ENCODE measurements at places on chromosomes 5 and 9.

DNA sequence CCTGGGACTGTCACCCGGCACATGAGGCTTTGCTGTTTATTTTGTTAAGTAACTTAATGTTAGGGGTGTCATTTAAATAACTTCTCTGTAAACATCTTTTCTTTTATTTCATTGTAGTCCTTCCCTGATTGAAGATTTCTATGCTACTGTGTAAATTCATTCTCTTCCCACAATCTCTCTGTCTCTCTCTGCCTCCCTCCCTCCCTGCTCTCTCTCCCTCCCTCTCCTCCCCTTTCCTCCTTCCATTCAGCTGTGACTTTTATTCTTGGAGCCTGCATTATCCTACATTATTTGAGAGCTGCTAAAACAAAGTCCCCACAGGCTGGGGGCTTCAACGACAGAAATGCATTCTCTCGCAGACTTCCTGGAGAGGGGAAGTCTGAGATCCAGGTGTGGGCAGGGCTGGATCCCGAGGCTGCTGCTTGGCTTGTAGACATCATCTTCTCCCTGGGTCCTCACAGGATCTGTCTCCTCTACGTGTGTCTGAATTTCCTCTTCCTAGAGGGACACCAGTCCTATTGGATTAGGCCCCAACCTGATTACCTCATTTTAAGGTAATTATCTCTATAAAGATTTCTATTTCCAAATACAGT, 18.4 kb downstream of the UBE2QL1 start:
- DNase-seq, result no peak

DNA sequence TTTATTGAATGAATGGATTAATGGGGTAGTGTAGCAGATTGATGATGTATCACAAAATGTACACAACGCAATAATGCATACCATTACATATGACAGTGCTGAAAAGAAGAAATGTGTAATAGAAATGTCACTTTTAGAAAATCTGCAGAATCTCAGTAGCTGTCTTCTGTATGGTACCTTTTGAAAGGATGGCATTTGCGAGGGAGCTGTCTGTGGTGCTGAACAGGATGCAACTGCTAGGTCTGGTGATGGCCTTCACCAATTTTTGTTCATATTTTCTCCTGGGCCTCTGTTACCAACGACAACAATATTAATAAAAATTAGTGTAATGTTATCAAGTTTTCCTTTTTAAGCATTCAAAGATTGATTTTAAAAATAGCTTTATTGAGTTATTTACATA, 36.2 kb upstream of the OTULIN start:
- peak; percentile 66 for DNase-seq

- peak; percentile 77 for DNase-seq
Observed at GRCh38 chr5:148760945-148761638, 65.3 kb upstream of the ADRB2 start.

DNA sequence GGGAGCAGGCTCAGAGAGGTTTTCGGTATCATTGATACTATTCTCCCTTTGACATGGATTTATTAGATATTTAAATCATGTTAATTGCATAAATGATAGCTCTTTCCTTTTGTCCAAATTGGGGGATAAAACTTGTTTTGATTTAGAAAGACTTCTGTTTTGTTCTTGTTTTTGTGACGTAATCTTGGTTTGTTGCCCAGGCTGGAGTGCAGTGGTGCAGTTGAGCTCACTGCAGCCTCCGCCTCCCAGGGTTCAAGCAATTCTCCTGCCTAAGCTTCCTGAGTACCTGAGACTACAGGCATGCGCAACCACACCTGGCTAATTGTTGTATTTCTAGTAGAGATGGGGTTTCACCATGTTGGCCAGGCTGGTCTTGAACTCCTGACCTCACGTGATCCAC, 7.1 kb downstream of the MAT2B start:
- no peak for DNase-seq

DNA sequence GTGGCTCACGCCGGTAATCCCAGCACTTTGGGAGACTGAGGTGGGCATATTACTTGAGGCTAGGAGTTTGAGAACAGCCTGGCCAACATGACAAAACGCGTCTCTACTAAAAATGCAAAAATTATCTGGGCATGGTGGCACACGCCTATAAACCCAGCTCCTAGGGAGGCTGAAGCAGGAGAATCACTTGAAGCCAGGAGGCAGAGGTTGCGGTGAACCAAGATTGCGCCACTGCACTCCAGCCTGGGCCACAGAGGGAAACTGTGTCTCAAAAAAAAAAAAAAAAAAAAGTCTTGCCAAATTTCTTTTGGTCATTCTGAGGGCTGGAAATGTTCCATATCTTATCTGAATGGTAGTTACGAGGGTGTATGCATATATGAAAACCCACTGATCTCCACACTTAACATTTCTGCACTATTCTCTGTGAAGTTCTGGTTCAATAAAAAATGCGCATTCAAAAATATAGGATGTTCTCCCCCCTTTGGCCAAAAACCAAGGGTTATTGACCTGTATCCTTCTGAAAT, 13.5 kb upstream of the NIPAL4 start:
- no peak for DNase-seq

DNA sequence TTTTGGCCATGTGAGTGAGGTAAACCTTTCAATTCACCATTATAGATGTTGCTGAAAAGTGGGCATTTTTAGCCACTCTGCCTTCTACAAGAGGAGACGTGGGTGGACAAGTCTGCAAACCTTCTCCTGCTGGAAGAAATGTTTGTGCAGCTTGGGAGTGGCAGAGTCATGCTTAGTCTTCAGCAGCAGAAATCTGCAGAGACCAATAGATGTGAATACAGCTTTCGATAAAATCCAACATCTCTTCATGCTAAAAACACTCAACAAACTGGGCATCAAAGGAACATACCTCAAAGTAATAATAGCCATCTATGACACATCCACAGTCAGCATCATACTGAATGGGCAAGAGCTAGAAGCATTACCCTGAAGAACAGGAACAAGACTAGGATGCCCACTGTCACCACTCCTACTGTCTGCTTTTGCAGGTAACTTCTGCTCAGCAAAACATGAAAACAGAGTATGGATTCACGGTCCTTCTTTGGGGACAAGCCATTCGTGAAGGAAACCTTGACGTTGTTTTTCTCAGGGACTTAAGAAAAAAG, 91.3 kb downstream of the RALGPS1 start:
- no peak for DNase-seq

- no peak for DNase-seq
Observed at GRCh38 chr5:133523013-133523658, 89.2 kb downstream of the FSTL4 start.

GRCh38 chr5:73975845-73976244, 349.8 kb downstream of the ARHGEF28 start:
- DNase-seq, result no peak

DNA sequence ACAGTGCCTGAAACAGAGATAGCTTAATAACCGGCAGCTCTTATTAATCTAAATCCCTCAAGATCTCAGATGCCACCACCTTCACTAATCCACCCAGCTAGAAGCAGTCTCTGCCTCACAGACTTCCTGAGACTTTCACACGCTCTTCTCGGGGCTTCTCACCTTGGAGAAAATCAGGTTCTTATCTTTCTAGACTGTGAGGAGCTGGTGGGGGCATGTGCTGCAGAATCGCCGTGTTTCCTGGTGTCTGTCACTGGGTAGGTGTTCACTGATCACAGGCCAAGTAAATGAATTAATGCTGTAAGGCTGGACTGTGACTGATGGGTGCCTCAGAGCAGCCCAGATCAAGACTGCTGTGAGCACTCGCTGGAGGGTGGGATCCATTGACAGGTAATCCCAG, 101.7 kb downstream of the PSD2 start:
- DNase-seq, result no peak

DNA sequence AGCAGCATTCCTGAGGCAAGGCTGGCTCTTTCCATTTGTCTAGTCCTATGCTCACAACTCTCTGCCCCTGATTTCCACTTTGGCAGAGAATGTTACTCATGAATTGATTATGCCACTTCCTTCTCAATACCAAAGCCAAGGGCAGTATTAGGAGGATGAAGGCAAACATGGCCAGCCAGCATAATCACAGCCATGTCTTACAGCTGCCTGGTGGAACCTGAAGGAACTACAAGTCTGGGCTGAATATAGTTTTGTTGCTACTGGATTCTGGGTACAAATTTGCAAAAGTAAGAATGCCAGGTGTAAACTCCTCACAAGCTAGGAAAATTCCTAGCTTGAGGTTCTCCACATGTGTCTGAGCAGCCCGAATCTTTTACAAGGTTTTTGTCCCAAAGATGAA, 4.2 kb downstream of the SIL1 start:
- peak; percentile 42 for DNase-seq

DNA sequence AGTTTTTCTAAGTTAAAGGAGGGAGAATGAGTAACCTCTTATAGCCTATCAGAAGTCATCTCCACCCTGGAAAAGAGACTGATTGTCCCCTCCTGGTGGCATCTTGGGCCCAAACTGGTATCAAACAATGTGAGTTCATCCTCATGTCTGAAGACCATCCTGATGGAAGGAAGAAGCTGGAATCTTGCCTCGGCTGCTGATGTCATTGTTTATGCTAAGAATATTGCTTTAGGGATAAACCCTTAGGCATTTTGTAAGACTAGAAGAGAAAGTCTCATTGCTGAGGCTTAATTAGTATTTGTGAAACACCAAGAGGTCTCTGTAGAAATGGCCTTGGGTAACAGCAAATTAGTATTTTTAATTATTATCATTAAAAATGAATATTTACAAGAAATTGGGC, 65.7 kb upstream of the KCNN2 start:
- DNase-seq, result no peak

DNA sequence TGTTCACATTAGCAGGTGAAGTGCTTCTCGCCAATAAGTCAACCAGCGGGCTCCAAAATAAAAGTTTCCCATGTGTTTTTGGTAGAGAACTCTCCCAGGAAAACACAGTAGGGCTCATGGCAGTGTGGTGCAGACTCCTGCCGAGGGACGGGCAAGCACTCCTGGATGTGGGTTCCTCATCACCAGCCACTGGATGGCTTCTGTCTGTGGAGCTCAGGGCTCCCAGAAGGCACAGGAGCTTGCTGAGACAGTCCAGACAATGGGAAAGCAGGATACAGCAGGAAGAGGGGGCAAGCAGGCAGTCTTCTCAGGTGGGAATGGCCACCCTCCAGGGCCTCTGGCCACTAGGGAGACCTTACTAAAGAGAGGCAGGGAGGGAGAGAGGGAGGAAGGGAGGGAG, 142.4 kb downstream of the HSD17B3 start:
- DNase-seq, result no peak

DNA sequence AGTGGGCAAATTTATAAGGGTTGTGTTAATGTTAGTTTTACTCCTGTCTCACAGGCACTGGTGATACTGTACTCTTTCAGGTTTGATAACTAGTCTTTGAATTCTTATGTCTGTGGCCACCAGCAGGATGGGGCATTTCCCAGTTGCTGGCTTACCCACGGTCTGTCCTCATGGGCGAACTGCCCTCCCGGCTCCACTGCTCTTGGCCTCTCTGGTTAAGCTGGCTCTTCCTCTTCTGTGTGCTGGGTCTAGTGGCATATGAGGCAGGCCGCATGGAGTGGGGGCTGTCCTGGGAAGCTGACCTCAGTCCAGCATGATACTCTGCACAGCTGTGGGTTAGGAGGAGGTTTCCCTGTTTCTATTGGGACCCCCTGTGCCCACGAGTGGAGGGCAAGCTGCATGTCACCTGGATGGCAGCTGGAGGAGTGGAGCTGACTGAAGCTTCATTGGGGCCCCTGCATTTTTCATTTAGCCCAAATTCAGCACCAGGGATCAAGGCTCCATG, 19.5 kb downstream of the PHF2 start:
- DNase-seq, result no peak

GRCh38 chr5:38557308-38557710, 863 bp upstream of the LIFR start:
- DNase-seq, result no peak

GRCh38 chr5:152593388-152593787, 188.3 kb upstream of the NMUR2 start:
- DNase-seq, result peak; percentile 5

DNA sequence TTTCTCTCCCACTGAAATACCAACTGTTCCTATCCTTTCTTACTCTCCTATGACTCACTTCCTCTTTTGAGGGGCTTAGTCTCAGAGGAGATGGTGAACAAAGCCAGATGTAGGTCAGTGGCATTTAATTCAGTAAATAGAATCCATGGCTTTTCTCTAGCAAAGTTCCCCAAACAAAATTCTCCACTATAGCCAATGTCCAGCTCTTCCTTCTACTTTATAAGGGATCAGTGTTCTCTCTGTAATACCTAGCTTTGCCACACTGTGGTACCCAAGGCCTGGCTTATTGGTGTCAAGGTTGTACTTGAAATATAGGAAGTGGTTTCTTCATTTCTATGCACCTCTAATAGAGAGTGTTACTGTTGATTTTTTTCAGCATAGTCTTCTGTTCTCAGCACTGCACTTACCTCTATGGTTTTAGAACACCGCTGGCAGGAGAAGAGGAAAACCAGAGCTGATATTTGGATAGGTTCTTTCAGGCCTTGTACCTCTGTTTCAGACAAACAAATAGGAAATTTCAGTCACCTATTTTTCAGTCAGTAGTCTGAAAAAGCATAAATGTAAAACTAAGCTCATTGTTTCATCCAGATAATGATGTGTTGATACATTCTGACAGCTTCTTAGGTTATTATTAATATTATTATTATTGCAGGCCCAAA, 40.6 kb upstream of the ITGA2 start:
- DNase-seq, result peak; percentile 75

- no peak for DNase-seq
Observed at GRCh38 chr9:106893088-106893487, 30.1 kb downstream of the ZNF462 start.

DNA sequence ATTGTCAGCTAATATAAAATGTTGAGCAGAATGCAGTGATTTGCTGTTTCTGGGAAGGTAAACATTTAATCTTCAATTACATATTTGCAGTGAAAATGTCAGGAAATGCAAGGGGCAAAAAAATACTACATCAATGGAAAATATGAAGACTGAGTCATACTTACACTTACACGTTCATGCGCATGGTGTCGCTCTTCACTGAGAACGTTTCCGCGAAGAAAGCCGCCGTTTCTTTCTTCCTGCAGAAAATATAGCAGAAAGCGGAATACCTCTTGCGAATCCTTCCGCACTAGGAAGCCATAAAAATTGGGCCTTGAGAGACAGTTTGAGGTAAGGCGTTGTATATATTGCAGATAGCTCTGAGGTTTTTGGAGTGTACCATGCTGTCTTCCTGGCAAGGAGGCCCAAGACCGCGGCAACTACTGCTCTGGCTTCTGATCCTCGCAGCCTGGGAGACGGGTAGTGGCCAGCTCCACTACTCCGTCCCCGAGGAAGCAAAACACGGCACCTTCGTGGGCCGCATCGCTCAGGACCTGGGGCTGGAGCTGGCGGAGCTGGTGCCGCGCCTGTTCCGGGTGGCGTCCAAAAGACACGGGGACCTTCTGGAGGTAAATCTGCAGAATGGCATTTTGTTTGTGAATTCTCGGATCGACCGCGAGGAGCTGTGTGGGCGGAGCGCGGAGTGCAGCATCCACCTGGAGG, at the start of gene PCDHA13:
PCDHA13 (plus strand) TSS at position 236 of the 702 bp plus-strand sequence; CDS start at position 381, 145 bp downstream.
- no peak for DNase-seq

All from GM12865 (cell line).